Stimulated activated CD4-positive, alpha-beta T cell treated with anti-CD3 and anti-CD28 coated beads, Interleukin-4, amount 100 ng/mL, for 24 hours (primary cell): ENCODE measurements at places on chromosomes 7 and 10.

DNA sequence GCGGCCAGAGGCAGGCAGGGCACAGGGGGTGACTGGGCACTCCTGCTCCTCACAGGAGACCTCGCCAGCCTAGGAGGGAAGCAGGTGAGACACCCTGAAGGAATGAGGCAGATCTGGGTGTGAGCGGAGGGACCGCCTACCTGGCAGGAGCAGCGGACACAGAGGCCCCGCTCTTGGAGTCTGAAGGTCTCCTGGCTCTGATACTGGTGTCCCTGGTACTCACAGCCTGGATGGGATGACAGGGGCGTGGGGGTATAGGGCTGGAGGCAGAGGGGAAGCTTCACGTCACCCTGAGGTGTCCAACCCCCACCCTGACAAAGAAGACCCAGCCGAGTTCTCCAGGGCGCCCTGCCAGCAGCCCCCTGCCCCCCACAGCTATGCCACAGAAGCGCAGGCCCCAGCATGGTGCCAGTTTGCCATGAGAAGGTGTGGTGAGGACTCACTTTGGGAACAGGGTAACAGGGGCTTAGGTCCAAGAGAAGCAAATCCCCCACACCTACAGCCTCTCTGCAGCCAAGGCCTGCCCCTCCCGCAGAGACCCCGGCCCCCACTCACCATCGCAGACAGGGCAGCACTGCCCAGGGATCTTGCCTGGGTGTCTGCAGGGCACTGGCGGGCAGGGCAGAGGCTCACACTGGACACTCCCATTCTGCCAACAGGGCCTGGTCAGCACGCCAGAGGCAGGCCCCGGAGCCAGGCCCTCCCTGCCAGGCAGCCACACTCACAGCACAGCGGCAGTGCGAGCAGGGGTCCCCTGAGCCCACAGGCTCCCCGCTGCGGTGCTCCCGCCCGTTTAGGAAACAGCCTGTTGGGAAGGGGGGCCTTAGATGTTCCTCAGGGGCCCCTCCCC, 17.0 kb downstream of the KCP start:
- no peak for DNase-seq

DNA sequence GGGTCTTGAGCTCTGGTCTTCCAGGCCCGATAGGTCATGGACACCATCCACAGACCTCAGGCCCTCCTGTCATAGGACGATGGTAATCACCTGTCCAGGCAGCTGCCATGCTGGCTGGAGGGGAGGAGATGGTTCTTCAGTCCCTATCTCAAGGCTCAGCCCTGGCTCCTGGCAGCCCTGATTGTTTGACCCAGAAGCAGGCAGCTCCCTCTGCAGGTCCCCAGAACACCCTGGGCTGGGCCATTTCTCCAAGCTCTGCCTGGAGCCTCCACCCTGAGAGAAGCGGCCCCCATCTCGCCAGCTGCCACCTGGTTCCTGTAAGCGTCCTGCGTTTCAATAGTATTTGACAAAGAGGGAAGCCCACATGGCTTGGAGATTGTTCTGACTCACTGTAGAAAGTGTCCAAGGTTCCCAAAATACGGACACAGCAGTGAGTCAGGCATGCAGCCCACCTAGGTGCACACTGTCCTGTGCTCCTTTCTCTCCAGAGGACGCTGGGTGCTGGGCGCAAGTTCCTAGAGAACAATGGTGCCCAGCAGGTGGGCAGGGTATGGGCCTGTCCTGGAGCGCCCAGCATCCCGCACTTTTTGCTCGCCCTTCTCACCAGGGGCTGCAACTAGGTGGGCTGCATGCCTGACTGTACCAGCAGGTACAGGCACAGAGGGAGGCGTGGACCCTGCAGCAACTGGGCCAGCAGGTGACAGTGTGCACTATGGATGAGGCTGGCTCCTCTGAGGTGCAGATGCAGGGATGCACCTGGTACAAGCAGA, 72.4 kb upstream of the EBF3 start:
- DNase-seq: no peak

GRCh38 chr7:116209561-116210070, 723 bp upstream of the TES start:
- peak; percentile 19 for DNase-seq

- DNase-seq: no peak
Measured at GRCh38 chr7:37379546-37380277, 69.0 kb downstream of the ELMO1 start.

- DNase-seq: no peak
Measured at GRCh38 chr7:135653340-135654080, 8.8 kb upstream of the STMP1 start.

- DNase-seq: no peak
Measured at GRCh38 chr10:122236690-122237306, 34.3 kb upstream of the BTBD16 start.

DNA sequence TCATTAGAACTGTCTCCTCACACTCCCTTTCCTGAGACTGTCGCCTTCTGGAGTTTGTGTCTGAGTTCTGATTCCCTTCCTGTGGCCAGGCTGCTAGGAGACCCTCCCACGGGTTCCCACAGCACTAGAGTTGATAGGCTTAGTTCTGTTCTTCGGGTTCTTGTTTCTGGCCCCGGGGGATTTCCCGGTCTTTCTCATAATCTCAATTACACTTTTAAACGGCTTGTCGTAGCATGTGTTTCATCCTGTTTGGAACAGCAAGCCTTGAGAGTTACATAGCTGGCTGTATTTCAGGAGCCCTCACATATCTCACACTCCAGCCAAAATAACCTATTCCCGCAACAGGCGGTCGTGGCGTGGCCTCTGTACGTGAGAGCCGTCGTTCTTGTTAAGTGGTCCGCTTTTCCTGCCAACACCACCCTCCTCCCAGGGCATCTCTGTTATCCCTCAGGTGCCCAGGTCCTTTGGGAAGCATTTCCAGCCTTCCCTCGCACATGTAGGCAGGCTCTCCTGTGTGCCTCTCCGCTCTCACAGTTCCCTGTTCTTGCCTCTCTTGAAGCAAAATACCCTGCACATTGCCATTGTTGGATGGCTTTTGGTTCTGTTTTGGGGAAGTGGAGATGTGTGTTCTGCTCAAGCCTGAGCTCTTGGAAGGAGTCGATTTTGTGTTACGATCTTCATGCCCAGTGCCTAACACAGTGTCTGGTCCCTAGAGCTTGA, 46.0 kb downstream of the CDC123 start:
- peak; percentile 80 for DNase-seq

- DNase-seq: no peak
Measured at GRCh38 chr10:37860494-37861190, 3.2 kb upstream of the ZNF248 start.

GRCh38 chr10:122835908-122836307, 9.7 kb downstream of the CUZD1 start:
- DNase-seq: no peak

DNA sequence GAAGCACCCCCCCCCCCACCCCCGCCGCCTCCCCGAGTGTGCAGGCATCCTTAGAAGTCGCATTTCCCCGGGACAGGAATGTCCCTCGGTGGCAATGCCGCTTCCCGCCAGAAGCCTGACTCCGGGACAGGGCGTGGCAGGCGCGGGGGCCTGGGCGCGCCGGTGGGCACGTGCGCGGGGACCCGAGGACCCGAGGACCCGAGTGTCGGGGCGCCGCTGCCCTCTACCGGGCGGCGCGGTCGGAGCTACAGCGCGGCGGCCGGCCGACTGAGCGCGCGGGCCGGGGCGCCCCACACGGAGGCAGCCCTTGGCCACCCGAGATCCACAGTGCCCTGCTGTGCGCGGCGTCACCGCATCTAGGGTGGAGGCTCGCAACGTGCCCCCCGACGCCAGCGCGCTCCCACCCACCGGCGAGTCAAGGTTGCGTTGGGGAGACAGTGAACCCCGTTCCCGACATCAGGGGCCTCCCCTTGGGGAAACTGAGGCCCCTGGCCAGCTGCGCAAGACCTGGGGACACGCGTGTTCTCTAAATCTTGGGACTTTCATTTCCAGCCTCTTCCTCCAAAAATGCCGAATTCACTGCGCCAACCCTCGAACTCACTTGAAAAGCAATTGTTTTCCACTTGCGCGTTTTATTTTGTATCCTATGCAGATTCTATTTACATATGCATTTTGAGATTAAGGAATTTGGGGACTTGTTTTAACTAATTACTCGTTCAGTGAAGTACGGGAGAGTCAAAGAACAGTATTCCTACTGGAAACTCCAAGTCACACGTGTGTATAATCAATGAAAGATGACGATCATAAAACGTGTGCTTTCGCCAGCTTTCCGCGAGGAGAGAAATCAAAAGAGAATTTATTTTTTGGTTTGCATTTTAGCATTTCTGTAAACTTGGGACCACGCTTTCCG, 3.1 kb upstream of the CUX1 start:
- DNase-seq: peak; percentile 53

GRCh38 chr7:92987095-92987494, 130.7 kb downstream of the SAMD9 start:
- no peak for DNase-seq

DNA sequence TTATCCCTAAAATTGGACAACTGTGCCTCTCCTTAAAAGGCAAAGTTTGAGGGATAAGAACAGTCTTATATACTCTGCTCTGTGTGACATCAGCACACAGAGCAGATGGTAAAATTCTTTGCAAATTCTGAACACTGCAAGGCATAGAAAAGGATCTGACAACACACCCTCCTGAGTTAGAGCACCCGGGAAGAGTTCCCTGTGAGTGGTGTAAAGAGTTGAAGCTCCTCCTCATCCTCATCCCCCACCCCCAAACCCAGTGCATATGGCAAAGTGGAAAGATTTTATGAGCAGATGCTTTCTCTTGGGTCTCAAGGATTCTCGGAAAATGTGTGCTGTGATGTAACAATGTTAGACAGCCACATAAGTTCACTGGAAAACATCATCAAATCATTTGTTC, 40.0 kb upstream of the DGKI start:
- DNase-seq: no peak

DNA sequence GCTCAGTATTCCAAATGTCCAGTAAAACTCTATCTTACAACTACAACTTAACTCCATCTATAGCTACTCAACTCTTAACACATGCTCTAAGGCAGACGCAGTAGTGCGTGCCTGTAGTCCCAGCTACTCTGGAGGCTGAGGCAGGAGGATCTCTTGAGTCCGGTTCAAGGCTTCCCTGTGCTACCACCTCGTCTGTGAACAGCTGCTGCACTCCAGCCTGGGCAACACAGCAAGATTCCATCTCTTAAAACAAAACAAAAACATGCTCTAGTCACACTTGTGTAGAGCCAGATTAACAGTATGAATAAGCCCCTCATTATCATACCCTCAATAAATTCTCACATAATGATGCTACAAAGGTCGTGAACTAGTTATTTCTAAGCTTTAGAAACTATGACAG, 3.6 kb downstream of the BAZ1B start:
- DNase-seq: no peak

GRCh38 chr7:107394831-107395230, 75.0 kb upstream of the GPR22 start:
- DNase-seq: no peak

DNA sequence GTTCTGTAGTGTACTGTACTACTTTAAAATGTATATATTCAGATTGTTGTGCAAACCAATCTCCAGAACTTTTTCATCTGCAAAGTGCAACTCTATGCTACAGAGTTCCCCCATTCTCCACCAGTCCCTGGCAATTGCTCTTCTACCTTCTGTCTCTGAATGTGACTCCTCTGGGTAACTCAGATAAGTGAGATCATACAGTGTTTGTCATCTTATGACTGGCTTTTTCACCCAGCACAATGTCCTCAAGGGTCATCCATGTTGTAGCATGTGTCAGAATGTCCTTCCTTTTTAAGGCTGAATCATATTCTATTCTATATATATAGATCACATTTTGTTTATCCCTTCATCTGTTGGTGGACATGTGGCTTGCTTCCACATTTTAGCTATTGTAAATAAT, 10.8 kb downstream of the SLIT1 start:
- DNase-seq: no peak

GRCh38 chr10:12252882-12253546, 57.0 kb downstream of the CDC123 start:
- DNase-seq: no peak

- DNase-seq: no peak
Measured at GRCh38 chr7:9680713-9681112, 1247.3 kb downstream of the NXPH1 start.

- peak; percentile 35 for DNase-seq
Measured at GRCh38 chr10:75137533-75138438, 26.3 kb downstream of the SAMD8 start.

- DNase-seq: no peak
Measured at GRCh38 chr10:101189461-101190401, 39.5 kb downstream of the LBX1 start.

DNA sequence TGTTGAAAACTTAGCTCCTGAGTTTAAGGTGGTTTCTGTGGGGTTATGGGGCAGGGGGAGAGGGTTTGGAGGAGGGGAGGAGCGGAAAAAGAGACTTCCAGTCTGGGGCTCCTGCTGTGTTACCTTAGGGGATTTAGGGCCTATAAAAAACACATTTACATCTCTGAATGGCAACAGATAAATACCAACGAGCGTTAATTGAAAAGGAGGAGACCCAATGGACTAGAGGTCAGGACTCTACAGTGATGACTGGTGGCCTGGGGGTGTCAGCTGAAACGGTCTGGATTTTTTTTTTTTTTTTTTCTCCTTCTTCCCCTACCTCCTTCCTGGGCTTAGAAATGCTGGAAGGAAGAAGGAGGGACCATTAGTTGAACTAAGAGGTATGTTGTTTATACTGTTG, 47.4 kb downstream of the AUTS2 start:
- no peak for DNase-seq

- DNase-seq: no peak
Measured at GRCh38 chr10:62620491-62620890, 184.0 kb upstream of the ADO start.

DNA sequence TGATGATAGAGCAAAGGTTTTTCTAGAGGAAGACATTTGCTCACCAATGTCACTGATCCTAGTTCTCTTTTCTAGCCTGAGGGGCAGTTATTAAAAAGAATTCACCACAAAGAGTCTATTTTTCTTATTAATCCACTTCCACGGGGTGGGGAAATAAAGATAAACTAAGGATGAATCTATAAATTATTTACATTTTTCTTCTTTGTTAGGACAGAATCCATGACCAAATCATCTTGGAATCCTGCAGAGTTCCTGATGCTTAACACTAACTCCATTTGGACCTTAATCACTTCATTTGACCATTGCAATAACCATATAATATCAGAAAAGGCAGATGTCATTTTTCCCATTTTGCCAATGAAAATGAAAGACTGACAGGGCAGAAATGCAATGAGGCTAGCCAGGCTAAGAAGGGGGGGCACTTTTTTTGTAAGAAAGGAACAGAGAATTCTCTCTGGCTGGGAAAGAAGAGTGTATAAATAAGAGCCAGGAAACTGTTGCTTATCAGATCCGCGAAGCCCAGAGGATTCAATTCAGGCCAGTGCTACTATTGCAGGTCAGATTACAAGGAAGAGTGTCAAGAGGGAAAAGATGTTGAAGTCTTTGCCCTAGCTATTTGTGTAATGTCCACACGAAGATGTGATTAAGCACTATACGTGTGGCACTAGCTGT, 433.2 kb downstream of the TNS3 start:
- DNase-seq: no peak
